ENCODE measurements at places on chromosomes 2 and 18.
A peak's percentile ranks its signal among the peaks of the same experiment; 100 is the strongest.

- no peak for DNase-seq
Observed at GRCh38 chr2:183348492-183348891, 224.2 kb downstream of the NUP35 start.

GRCh38 chr18:77115192-77115953 lies 17.2 kb downstream of the MBP start:
- DNase-seq, result no peak

DNA sequence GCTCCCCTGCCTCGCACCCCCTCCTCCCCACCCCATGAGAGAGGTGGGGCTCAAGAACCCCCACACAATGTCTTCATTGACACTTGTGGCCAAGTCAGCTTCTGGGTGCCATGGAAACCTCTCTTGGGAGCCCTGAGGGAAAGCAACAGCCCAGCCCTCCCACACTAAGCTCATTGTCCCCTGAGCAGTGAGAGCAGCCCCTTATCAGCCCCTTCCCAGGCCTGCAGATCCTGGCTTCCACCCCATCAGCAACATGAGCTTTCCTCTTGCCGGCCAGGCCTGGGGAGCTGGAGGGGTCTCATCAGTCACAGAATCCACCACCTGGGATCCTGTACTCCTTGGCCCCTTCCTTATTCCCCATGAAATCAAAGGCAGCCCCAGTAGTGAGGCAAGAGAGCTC lies 107.8 kb upstream of the ST3GAL5 start:
- no peak for DNase-seq

DNA sequence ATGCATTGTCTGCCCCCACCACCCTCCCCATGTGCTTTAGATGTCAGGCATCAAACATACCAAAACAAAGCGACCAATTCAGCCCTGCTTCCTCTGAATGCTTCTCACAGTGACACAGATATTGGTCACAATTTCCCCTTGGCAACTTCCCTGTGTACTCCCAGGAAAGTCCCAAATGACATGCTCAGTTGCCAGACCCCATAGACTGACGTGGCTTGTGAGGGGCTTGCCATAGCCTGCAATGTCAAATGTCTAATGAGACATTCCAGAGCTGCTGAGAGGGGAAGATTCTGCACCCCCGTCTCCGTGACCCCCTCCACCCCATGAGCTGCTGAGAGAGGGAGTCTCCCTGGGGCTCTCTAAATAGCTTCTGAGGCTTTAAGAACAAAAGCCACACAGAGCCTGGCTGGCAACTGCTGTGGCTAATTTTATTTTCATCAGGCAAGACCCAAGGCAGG lies 47.3 kb downstream of the RFTN2 start:
- DNase-seq, result no peak

DNA sequence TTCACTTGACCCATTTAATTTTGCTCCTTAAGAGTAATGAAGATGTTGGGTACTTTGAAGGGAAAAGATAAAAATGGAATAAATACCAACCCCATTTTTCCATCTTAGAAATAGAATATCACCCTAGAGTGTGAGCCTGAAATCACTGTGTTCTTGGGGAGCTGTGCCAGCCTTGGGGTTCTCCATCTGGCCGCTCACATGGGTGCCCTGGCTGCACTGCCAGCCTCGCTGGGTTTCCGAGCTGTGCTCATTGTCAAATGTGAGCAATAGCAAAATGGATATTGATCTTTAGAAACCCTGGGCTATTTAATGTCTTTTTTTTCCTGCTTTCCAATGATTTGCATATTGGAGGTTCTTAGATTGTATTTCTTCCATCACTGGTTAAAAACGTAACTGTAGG lies 9.3 kb downstream of the APCDD1 start:
- DNase-seq, result no peak

GRCh38 chr18:45402485-45403056 lies 212.7 kb upstream of the SLC14A2 start:
- DNase-seq, result no peak

GRCh38 chr2:238649936-238650518 lies 197.9 kb upstream of the TWIST2 start:
- no peak for DNase-seq

- DNase-seq, result no peak
Observed at GRCh38 chr18:991441-991840, 86.8 kb downstream of the ADCYAP1 start.

GRCh38 chr2:106078096-106078495 lies 116.0 kb downstream of the UXS1 start:
- DNase-seq, result no peak

DNA sequence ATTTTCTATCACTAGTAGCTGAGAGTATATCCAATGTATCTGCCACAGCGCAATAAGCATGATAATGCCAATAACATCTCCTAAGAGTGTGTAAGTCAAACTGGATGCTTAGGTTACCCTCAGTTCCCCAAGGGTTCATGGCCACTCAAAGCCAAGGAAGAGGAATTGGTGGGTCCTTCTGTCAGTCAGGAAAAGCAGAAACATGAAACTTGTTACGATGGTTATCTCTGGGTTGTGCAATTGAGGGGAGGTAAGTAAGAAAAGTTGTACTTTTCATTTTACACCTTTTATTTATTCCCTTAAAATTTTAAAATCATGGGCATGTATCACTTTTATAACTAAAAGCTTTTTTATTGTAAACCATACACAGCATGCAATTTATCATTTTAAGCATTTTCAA lies 10.1 kb upstream of the GAD1 start:
- no peak for DNase-seq

DNA sequence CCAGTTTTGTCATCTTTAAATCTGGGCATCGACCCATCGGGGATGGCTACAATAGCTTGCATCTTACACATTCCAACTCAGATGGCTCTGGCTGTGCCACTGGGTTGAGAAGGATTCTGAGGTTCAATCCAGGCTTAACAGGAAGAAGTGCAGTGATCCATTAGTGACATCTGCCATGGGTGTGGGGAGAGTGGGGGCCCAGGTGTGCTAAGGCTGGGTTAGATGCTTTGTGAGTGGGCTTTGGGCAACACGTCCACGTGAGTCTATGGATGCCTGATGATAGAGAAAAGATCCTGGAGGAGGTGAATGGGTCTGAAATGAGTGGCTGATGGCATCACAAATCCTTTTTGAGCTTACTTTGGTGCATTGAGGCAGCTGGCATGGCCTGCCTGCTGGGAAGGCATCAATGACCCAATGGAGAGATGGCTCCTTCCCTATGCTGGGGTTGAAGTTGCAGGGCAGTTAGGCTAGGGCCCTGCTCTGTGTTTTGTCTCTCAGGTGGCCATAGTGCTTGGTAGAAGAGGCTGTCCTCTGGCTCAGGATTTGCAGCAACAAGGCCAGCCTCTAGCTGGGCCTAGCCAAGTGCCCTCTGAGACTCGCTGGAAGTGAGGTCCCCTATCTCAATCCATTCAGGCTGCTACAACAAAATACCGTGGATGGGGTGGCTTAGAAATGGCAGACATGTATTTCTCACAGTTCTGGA lies 56.7 kb downstream of the HS1BP3 start:
- no peak for DNase-seq

- no peak for DNase-seq
Observed at GRCh38 chr18:27185025-27185763, at the start of gene CHST9. CHST9 (minus strand) TSS chr18:27185308; CDS start chr18:27142809, 42,499 bp downstream.

DNA sequence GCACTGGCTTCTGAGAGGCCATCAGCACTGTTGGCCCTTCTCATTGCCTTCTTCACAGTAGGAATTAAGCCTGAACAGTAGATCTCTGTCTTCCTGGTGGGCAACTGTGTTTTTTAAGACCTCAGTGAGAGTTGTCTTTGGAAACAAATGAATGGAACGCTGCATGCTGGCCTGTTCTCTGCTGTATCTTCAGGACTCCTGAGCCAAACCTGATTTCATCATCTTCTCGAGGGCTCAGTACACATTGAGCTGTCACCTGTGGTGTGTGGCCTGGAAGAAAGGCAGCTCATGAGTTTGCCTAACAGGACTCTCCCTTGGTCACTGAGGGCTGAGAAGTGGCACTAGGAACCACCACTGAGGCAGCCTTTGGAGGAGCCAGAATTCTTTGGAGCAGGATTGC lies 39.7 kb downstream of the SH3RF3 start:
- no peak for DNase-seq

DNA sequence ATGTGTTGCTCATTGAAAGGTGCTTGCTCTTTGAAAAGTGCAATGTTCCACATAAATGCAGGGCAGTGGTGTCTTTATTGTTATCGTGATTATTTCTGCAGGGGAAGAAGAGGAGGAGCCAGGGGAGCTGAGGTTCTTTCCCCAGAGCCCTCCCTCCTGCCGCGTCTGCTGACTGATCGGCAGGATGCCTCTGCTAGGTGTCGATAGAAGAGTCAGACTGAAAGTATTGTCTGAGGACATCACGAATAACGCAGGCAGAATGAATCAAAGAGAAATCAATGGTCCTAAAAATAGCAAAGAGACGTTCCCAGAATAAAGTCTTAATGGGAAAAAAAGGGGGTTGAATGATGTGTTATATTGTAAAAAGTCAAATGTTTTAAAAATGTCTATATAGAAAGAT lies 47.4 kb upstream of the SIX3 start:
- no peak for DNase-seq

GRCh38 chr2:69216535-69217332 lies 170.3 kb downstream of the GFPT1 start:
- DNase-seq, result peak; percentile 46

- no peak for DNase-seq
Observed at GRCh38 chr2:231891514-231891905, 34.7 kb downstream of the NPPC start.

DNA sequence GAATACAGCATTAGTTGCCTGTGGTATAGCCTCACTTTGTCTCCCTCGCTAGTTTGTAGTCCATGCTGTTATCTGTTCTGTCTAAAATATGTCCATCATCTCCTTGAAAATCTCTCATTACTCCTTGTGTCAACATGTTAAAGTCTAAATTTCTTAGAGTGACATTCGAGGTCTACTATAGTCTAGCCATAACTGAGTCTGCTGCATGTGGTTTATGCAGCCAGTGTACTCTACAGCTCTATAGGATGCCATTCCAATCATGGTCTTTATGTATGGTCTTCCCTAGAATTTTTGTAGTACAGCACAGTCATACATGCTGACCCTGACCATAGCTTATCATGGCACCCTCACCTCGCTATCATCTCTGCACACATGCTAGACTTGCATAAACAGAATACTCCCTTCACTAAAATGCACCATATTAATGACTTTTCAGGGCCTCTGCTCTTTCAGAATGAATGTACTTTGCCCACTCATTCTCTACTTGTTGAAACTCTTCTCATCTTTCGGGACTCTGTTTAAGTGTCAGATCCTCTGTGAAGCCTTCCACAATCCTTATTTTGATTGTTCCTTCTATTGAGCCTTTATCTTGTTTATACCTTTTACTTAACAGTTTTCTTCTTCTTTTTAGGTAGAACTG lies 12.8 kb downstream of the TANK start:
- DNase-seq, result no peak

GRCh38 chr2:136863468-136863867 lies 98.1 kb downstream of the THSD7B start:
- DNase-seq, result no peak

DNA sequence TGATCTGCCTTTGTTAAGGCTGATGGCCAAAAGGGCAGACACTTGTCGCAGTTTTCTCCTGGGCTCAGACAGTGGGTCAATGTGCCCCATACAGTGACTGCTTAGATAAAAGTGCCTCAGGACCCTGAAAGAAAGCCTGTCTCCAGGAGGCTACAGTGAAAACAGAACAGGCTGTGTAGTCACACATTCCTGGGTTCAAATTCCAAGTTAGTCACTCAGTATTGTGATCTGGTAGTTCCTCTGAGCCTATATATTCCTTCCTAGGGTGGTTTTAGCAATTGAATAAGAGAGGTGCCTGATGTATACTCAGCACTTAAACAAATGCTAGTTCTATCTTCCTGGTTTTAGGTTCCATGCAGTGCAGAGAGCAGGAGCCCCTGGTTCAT lies 54.4 kb downstream of the RPL37A start:
- no peak for DNase-seq

- no peak for DNase-seq
Observed at GRCh38 chr2:28399289-28399688, 6.6 kb downstream of the FOSL2 start.

- no peak for DNase-seq
Observed at GRCh38 chr2:72983500-72984161, 66.3 kb downstream of the EMX1 start.

DNA sequence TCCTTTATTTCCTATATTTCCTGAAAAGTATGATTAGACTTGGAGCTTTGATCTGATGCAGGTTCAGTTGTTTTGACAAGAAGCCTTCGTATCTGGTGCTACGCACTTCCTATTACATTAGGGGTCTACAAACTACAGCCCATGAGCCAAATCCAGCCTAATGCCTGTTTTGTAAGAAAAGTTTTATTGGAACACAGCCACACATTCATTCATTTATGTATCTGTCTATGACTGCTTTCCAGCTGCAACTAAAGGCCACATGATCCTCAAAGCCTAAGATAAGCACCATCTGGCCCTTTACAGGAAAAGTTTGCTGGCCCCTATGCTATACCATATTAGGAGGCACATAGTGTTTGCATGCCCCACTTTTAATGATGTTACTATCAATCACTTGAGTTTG lies 26.0 kb downstream of the EIF2AK3 start:
- no peak for DNase-seq

DNA sequence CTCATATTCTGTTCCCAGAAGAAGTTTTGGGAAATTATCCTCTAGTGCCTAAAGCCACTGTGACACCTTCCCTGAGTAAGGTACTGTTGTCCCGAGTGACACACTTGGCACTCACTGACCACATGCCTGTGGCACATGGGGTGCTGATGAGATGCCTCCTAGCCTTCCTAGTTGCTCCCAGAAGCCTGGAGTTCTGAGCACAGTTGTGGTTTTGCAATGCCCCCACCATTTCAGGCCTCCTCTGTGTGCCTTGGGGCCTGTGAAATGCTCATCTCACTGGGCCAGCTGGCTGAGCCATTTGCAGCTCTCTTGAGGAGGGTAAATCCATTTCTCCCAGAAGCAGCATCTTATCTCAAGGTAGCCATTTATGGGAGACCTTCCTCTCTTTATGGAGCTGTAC lies 91.8 kb downstream of the DGKD start:
- DNase-seq, result no peak

- DNase-seq, result no peak
Observed at GRCh38 chr2:73870084-73870483, 22.7 kb upstream of the ACTG2 start.

GRCh38 chr2:21043744-21044532 lies at the start of gene APOB:
APOB (minus strand) TSS chr2:21044073; CDS start chr2:21043945, 128 bp downstream.
- no peak for DNase-seq

- DNase-seq, result no peak
Observed at GRCh38 chr2:190583507-190584337, 49.2 kb upstream of the NEMP2 start.

DNA sequence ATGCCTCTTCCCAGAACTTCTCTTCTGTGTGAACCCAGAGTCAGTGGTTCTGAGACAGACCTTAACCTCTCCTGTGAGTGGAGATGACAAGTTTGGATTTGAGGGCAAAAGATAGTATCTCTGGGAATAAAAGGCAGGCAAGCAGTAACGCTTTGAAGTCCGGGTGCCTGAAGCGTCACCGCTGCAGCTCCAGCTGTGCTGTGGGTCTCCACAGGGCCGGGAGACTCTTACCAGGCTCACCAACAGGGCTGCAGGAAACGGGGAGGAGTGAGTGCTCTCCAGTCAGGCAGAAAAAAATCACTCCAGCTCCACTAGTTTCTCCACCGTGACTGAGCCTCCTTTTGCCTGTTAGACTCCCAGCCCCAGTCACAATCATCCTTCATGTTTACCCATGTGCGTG lies 79.7 kb upstream of the MAP4K4 start:
- peak; percentile 29 for DNase-seq

GRCh38 chr2:2689306-2689705 lies 358.2 kb upstream of the MYT1L start:
- DNase-seq, result no peak

GRCh38 chr2:199999166-199999565 lies 43.8 kb downstream of the MAIP1 start:
- DNase-seq, result no peak
